Body of pancreas (tissue), 4 donors: ENCODE measurements at places on chromosomes 4 and X. TPM values are rescaled to one million over a fixed set of nuclear protein-coding genes. Genes with fewer than 3 reads are reported as not detected.

The SOWAHB gene
- total RNA-seq = 4.2 TPM

The TSPAN6 gene
- total RNA-seq = 8.2 TPM

The SPANXA1 gene
- not detected for total RNA-seq

The VCX3A gene
- total RNA-seq = not detected

The ARHGAP6 gene
- total RNA-seq = 10.9 TPM

The SASH3 gene
- 3.6 TPM for total RNA-seq

The BTK gene
- total RNA-seq = 2.6 TPM

The IL2 gene
- not detected for total RNA-seq

The TEC gene
- 3.3 TPM for total RNA-seq

The GAGE12G gene
- total RNA-seq = not detected

The FMR1NB gene
- total RNA-seq = not detected

The DRP2 gene
- total RNA-seq = not detected

The CPE gene
- 108 TPM for total RNA-seq

The ATP1B4 gene
- total RNA-seq = not detected

The STBD1 gene
- total RNA-seq = 6.2 TPM

The CHIC1 gene
- 8.3 TPM for total RNA-seq

The HTN1 gene
- not detected for total RNA-seq

The PNMA6A gene
- 1.3 TPM for total RNA-seq

The TREX2 gene
- 1.6 TPM for total RNA-seq

The NAA11 gene
- not detected for total RNA-seq

The KLHL13 gene
- total RNA-seq = 3.0 TPM

The MSX1 gene
- 3.9 TPM for total RNA-seq

The ETNPPL gene
- not detected for total RNA-seq

The CC2D2A gene
- 4.9 TPM for total RNA-seq

The CXCL11 gene
- not detected for total RNA-seq

The PDGFRA gene
- 56.0 TPM for total RNA-seq

The SEL1L3 gene
- total RNA-seq = 32.3 TPM

The BCAP31 gene
- 64.6 TPM for total RNA-seq

The DCAF4L1 gene
- total RNA-seq = under 0.01 TPM

The NDST3 gene
- not detected for total RNA-seq

The CCKAR gene
- not detected for total RNA-seq

The GAGE13 gene
- total RNA-seq = not detected

The CT45A1 gene
- not detected for total RNA-seq
